ENCODE measurements at places on chromosomes 2 and 18. TPM values are rescaled to one million over a fixed set of nuclear protein-coding genes. Genes with fewer than 3 reads are reported as not detected.

Gene ONECUT2
- total RNA-seq, result 0.14 TPM

Gene DHX57
- 29.9 TPM for total RNA-seq

Gene MMADHC
- total RNA-seq, result 61.8 TPM

Gene GALNT14
- total RNA-seq, result 11.6 TPM

Gene LCLAT1
- total RNA-seq, result 51.3 TPM

Gene UGT1A3
- not detected for total RNA-seq

Gene CD28
- total RNA-seq, result 0.29 TPM

Gene COLEC11
- 4.5 TPM for total RNA-seq

Gene C2orf66
- not detected for total RNA-seq

Gene ERBB4
- 2.5 TPM for total RNA-seq

Gene LIMS1
- total RNA-seq, result 136 TPM

Gene TBR1
- total RNA-seq, result not detected

Gene MLPH
- total RNA-seq, result 436 TPM

Gene RND3
- 58.2 TPM for total RNA-seq

Gene SRD5A2
- total RNA-seq, result not detected

Gene DLGAP1
- 7.0 TPM for total RNA-seq

Gene PLCL1
- 28.7 TPM for total RNA-seq

Gene POTEI
- total RNA-seq, result 1.2 TPM

Gene ACSL3
- 13.4 TPM for total RNA-seq

Gene CCDC142
- 23.2 TPM for total RNA-seq

Gene TLX2
- not detected for total RNA-seq

Gene ABCG5
- total RNA-seq, result not detected

Gene EIF4E2
- total RNA-seq, result 18.5 TPM

Gene GALNT3
- total RNA-seq, result 15.2 TPM

Gene PCARE
- total RNA-seq, result 2.9 TPM

Gene OTOS
- total RNA-seq, result not detected

Gene ASXL3
- total RNA-seq, result 5.0 TPM

Gene KHK
- not detected for total RNA-seq

Gene ADAM23
- total RNA-seq, result 0.87 TPM

Gene TYMS
- total RNA-seq, result 17.1 TPM

Gene INHA
- total RNA-seq, result not detected

Gene GBX2
- not detected for total RNA-seq

Gene TCF4
- 146 TPM for total RNA-seq

Gene SCN9A
- total RNA-seq, result 3.9 TPM

Gene IL36A
- total RNA-seq, result not detected

Gene PARD6G
- total RNA-seq, result 3.6 TPM

Gene SLC14A1
- total RNA-seq, result 3.9 TPM

All from stomach (tissue), 19 donors.